ENCODE measurements at places on chromosomes 13 and 19.

DNA sequence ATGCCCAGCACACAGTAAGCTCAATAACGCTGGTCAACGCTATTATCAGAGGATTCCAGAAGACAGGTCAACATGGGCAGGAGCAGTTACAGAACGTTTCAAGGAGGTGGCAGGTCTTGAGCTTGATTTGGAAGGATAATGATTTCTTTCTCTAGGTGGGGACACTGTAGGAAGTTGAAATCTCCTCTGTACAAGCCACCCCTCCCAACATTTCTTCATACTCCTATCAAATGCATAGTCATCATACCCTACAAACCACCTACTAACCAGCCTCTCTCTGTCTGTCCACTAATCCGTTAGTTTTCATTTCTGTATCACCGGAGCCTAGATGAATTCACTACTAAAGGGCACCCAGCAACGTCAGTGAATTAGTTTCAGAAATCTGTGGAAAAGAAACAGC lies 1.3 kb downstream of the ATP7B start:
- no peak for DNase-seq
- H3K27ac ChIP-seq, result no peak overlapping the region
- H3K36me3 ChIP-seq, result no peaks in the 10 kb centered on the region
- peaks cover 9% of the 10 kb centered on the region for H3K4me1 ChIP-seq

- no peaks in the 10 kb centered on the region for H3K36me3 ChIP-seq
- H3K27me3 ChIP-seq, result peaks cover 25% of the 10 kb centered on the region
- H3K27ac ChIP-seq, result no peak overlapping the region
These were observed 30.0 kb downstream of the CCNE1 start for GRCh38 chr19:29841559-29842367.

DNA sequence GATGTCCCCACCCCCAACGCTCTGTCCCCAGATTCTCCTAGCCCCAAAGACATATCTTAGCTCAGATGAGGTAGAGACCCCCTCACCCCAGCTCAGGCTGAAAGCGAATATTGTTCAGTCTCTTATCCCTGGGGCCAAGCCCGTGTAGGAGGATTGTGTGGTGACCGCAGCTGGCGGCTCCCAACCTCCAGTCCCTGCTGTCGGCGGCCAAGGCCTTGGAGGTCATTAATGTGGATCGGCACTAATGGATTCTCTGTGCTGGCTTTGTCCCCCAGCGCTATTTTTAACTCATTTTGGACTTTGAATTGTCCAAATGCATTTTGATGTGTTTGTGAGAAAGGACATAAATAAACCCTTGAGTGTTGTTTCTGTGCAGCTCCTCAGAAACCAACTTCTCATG lies 124.2 kb downstream of the UQCRFS1 start:
- no peak for DNase-seq
- H3K27me3 ChIP-seq, result no peaks in the 10 kb centered on the region
- H3K36me3 ChIP-seq, result no peaks in the 10 kb centered on the region

DNA sequence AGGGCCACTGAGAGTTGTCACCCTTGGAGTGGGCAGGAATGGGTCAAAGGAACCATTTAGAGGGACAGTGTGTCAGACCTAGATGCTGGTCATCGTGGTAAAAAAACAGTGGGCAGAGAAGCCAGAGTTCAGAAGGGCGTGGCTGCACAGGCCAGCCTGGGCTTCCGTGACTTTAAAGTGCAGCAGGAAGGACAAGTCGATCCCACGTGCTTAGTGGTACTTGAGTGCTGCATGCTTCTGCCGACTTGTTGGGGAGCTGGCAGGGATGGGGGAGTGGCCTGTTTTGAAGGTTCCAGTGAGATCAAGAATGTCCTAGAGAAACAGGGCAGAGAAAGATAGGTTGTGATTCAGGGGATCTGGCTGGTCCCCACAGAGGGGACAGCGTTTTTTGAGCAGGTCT lies 17.0 kb downstream of the LYL1 start:
- no peaks in the 10 kb centered on the region for H3K27me3 ChIP-seq
- no peak for DNase-seq

DNA sequence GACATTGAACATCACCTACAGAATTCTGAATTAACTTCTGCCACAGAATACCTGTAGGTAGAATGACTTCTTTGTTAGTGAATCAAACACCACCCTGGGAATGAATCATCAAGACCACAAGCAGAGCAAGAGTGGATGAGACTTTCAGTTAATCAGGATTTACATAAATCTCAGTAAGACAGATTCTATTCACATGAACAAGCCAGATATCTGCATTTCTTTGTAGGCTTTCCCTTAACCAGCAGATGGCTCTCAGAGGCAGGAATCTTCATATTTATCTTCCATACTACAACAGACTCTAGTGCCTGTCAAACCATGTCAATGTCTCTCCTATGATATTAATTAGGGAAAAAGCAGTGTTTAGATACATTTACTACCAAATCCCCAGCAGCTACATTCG lies 412.1 kb downstream of the KLF12 start:
- H3K36me3 ChIP-seq, result peaks cover 3% of the 10 kb centered on the region
- no peaks in the 10 kb centered on the region for H3K4me1 ChIP-seq
- H3K4me3 ChIP-seq, result no peak overlapping the region
- no peak overlapping the region for H3K27ac ChIP-seq
- no peak for DNase-seq

DNA sequence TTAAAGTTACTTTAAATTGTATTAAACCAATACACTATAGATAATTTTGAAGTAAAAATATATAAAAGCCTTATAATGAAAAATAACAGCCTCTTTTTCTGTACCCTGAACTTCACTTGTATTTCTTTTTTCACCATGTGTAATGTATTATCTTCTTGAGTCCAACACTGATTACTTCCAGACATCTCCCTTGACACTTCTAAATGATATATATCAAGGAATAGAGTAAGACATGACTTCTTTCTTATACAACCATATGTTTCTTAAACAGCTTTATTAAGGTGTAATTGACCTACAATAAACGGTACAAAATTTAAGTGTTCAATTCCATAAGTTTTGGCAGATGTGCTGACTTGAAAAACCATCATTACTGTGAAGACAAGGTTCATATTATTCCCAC lies 531.9 kb downstream of the OLFM4 start:
- no peak for DNase-seq
- no peaks in the 10 kb centered on the region for H3K27me3 ChIP-seq
- no peak overlapping the region for H3K4me3 ChIP-seq
- no peak overlapping the region for H3K27ac ChIP-seq
- no peaks in the 10 kb centered on the region for H3K36me3 ChIP-seq
- H3K4me1 ChIP-seq, result no peaks in the 10 kb centered on the region

GRCh38 chr19:2270423-2271233 lies 11.3 kb downstream of the PEAK3 start:
- H3K4me3 ChIP-seq, result peak overlapping the region; percentile 99
- H3K4me1 ChIP-seq, result peaks cover 55% of the 10 kb centered on the region
- DNase-seq, result peak; percentile 61

DNA sequence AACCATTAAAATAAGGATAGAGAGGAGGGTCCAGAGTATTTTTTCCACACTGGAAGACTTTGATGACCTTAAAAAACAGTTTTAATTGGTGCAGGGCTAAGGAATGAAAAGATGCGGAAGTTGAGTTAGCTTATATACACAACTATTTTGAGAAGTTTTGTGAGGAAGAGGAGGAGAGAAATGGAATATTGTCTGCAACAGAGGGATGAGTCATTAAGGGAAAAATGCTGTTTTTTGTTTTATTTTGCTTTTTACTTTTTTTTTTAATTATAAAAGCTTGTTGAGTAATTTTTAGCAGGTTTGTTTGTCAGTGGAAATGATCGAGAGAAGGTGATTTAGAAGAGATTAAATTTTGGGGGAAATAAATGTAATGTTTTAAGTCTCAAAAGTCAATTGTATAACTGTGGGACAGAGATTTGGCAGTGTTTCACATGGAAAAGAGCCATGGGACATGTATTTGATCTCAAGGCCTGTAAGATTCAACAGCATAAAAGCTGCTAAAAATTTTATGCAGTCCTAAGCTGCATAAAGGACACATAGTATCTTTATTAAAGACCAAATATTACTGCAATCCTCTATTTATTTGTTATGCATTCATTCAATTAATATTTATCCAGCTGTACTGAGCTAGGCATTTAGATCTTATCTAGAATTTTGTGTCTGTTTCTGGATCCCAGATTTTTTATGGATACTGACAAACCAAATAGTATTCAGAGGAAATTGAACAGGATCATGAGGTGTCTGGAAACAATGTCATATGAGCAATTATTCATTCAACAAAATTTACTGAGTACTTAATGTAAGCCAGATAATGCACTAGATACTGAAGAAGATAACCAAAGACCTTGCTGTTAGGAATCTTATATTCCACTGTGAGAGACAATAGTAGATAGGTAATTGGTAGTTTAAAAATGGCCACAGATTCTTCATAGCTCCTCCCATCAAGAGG lies 72.7 kb downstream of the DNAJC15 start:
- H3K27me3 ChIP-seq, result no peaks in the 10 kb centered on the region
- no peak for DNase-seq
- no peaks in the 10 kb centered on the region for H3K4me1 ChIP-seq
- H3K36me3 ChIP-seq, result peaks cover 3% of the 10 kb centered on the region

GRCh38 chr19:1449467-1450442 lies at the start of gene APC2:
Gene APC2, plus strand, starts transcription at chr19:1450121. Its CDS starts 2,881 bp downstream, at chr19:1453002.
- H3K27me3 ChIP-seq, result peaks cover 10% of the 10 kb centered on the region
- H3K4me3 ChIP-seq, result no peak within 1 kb of the TSS
- no peak within 1 kb of the TSS for H3K27ac ChIP-seq
- peaks cover 51% of the 10 kb centered on the region for H3K4me1 ChIP-seq

GRCh38 chr19:32808236-32808635 lies 61.3 kb downstream of the SLC7A9 start:
- no peak overlapping the region for H3K27ac ChIP-seq
- peaks cover 8% of the 10 kb centered on the region for H3K27me3 ChIP-seq
- peaks cover 2% of the 10 kb centered on the region for H3K4me1 ChIP-seq
- H3K36me3 ChIP-seq, result no peaks in the 10 kb centered on the region
- no peak for DNase-seq

DNA sequence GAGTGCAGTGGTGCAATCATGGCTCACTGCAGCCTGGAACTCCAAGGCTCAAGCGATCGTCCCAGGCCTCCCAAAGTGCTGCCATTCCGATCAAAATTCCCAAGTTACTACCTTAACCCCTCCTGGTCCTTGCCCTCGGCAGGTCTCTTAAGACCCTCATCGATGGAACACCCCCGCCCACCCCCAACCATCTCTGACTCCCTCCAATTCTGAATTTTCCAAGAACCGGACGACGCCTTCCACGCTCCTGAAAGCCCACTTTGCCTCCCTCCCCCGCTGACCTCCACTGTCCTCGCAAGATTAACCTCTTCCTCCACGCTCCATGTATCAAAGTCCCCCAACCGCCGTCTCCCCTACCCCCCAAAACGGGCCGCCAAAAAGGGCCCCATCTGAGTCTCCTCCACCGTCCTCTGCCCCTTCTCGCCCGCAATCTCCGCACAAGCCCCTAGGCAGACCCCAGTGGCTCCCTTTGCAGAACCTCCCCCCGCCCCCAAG lies 539 bp downstream of the DAPK3 start:
- H3K36me3 ChIP-seq, result peaks cover under 1% of the 10 kb centered on the region
- peak overlapping the region; percentile 95 for H3K4me3 ChIP-seq
- H3K27me3 ChIP-seq, result no peaks in the 10 kb centered on the region
- H3K4me1 ChIP-seq, result peaks cover 4% of the 10 kb centered on the region

- no peaks in the 10 kb centered on the region for H3K4me1 ChIP-seq
- H3K27ac ChIP-seq, result no peak overlapping the region
- no peaks in the 10 kb centered on the region for H3K36me3 ChIP-seq
- no peak for DNase-seq
These were observed 290.1 kb downstream of the FOXO1 start for GRCh38 chr13:40376296-40376849.

- no peaks in the 10 kb centered on the region for H3K36me3 ChIP-seq
- DNase-seq, result no peak
- H3K4me1 ChIP-seq, result no peaks in the 10 kb centered on the region
- no peaks in the 10 kb centered on the region for H3K27me3 ChIP-seq
These were observed 1185.4 kb downstream of the DIAPH3 start for GRCh38 chr13:58978331-58978730.

DNA sequence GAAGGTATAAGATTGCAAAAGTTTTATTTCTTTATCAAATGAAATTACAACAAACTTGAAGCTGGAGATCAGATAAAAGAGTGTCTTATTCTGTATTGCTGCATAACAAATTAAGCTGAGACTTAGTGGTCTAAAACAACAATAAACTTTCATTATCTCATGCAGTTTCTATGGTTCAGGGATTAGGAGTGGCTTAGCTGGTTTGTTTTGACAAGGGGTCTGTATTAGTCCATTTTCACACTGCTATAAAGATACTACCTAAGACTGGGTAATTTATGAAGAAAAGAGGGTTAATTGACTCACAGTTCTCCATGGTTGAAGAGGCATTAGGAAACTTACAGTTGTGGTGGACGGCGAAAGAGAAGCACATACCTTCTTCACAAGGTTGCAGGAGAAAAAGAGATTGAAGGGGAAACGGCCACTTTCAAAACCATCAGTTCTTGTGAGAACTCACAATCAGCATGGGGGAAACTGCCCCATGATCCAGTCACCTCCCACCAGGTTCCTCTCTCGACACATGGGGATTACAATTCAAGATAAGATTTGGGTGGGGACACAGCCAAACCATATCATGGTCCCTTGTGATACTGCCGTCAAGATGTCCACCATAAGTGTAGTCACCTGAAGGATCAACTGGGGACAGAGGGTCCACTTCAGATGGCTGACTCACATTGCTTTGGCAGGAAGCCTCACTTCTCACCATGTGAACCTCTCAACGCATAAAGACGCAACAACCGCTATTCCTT lies 97.8 kb downstream of the RNF17 start:
- no peak for DNase-seq
- no peaks in the 10 kb centered on the region for H3K36me3 ChIP-seq
- no peak overlapping the region for H3K4me3 ChIP-seq
- no peaks in the 10 kb centered on the region for H3K4me1 ChIP-seq

DNA sequence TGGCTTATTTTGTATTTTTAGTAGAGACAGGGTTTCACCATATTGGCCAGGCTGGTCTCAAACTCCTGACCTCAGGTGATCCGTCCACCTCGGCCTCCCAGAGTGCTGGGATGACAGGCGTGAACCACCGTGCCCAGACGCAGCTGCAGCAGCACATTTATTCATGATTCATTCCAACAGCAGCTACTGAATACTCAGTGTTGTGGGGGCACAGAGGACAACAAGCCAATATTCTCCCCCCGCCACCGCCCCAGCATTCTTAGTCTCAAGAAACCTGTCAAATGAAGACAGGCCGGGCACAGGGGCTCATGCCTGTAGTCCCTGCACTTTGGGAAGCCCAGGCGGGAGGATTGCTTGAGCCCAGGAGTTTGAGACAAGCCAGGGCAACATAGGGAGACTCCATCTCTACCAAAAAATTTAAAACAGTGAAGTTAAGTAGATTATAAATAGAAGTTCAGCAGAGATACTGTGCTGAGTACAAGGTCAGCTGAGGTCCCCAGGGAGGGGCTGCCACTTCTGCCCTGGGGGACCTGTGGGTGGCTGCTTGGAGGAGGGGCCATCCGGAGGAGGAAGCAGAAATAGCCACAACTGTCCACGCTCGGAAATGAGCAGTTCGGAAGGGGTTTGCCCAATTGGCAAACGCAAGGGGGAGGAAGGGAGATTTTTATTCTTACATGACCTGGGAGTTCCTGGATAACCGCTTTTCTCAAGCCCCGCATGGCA lies 4.3 kb downstream of the DOT1L start:
- no peaks in the 10 kb centered on the region for H3K27me3 ChIP-seq
- no peak overlapping the region for H3K27ac ChIP-seq
- peaks cover 2% of the 10 kb centered on the region for H3K4me1 ChIP-seq
- no peaks in the 10 kb centered on the region for H3K36me3 ChIP-seq
- no peak overlapping the region for H3K4me3 ChIP-seq
